HepG2 (cell line): ENCODE measurements at places on chromosomes 1 and 21. TPM values are rescaled to one million over a fixed set of nuclear protein-coding genes. Genes with fewer than 3 reads are reported as not detected.

OR2AK2 gene
- not detected in 2 replicates for total RNA-seq

GNG4 gene
- 27.1 and 37.9 TPM in 2 replicates for total RNA-seq

GRCh38 chr21:38188037-38188436, 68.8 kb upstream of the KCNJ15 start:
- no peak overlapping the region for H3K27ac ChIP-seq
- H3K4me1 ChIP-seq: no peaks in the 10 kb centered on the region
- no peaks in the 10 kb centered on the region for H3K36me3 ChIP-seq
- H3K27me3 ChIP-seq: no peaks in the 10 kb centered on the region
- DNase-seq: no peak

DNA sequence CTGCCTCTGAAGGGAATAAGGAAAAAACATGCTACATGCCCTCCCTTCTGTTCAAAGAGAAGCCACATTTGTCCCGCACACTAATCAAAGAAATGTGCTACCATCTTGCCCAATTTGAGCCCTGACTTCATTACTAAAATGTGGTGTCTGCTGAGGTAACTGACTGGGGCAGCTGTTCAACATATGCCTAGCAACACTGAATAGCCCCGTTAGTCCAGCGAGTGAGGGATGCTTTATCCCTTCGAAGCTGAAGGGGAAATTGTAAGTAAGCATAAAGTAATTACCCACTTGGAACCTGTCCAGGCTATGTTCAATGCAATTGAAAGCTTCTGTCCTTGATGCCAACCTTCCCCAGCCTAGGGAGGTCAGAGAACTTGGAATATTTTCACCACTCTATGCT, 310.6 kb downstream of the SEC16B start:
- H3K4me1 ChIP-seq: no peaks in the 10 kb centered on the region
- no peak overlapping the region for H3K27ac ChIP-seq
- H3K27me3 ChIP-seq: no peaks in the 10 kb centered on the region

DNA sequence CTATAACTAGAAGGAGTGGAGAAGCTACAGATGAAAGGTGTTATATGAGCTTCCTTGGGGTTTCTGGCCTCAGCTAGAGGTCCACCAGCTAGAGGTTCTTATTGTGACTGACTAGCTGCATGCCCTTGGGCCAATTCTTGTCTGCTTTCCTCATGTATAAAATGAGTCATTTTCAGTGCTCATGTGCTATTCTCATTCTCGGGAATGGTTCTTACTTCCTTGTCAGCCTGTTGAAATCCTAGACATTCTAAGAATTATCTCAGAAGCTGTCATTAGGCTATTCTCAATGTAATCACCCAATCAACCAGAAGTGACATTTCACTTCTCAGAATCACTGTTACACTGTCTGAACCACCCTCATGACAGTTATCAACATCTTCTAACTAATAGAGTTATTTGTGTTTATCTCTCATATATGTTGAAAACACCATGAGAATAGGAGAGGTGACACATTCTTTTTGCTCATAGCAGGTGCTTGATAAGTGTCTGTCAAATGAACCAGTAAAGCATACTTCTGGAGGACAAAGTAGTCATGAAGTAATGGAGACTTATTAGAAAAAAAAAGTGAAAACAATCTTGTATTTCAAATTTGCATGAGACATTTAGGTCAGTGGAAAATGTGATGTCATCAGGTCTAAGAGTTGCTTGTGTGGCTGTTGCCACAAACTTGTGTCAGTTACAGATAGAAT, 122.8 kb upstream of the IVNS1ABP start:
- no peaks in the 10 kb centered on the region for H3K36me3 ChIP-seq
- no peak overlapping the region for H3K27ac ChIP-seq
- no peak overlapping the region for H3K4me3 ChIP-seq
- H3K4me1 ChIP-seq: no peaks in the 10 kb centered on the region
- no peak for DNase-seq
- no peaks in the 10 kb centered on the region for H3K27me3 ChIP-seq

DNA sequence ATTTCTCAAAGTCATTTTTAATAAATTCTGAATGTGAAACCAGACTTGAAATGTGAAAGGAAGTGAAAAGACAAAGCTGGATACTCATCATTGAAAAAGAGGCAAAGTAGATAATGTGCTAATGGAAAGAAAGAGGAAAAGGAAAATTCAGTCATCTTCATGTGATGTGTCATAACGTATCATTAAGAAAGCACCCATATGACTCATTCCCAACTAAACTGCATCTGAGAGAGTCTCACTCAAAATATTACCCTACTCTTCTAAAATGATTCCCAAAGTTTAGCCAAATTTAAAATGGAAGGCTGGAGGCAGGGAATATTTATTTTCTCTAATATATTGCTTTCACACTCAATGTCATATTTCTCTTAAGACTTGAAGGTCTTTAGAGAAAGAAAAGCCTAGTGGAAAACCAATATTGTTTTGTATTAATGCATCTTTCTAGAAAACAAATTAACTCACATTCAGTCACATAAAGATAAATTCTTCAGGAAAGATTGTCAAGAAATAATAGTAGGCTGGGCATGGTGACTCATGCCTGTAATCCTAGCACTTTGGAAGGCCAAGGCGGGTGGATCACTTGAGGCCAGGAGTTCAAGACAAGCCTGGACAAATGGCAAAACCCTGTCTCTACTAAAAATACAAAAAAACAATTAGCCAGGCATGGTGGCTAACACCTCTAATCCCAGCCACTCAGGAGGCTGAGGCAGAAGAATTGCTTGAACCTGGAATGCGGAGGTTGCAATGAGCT, 129.9 kb downstream of the SLC30A10 start:
- no peak overlapping the region for H3K27ac ChIP-seq
- no peaks in the 10 kb centered on the region for H3K36me3 ChIP-seq
- no peaks in the 10 kb centered on the region for H3K4me1 ChIP-seq

DNA sequence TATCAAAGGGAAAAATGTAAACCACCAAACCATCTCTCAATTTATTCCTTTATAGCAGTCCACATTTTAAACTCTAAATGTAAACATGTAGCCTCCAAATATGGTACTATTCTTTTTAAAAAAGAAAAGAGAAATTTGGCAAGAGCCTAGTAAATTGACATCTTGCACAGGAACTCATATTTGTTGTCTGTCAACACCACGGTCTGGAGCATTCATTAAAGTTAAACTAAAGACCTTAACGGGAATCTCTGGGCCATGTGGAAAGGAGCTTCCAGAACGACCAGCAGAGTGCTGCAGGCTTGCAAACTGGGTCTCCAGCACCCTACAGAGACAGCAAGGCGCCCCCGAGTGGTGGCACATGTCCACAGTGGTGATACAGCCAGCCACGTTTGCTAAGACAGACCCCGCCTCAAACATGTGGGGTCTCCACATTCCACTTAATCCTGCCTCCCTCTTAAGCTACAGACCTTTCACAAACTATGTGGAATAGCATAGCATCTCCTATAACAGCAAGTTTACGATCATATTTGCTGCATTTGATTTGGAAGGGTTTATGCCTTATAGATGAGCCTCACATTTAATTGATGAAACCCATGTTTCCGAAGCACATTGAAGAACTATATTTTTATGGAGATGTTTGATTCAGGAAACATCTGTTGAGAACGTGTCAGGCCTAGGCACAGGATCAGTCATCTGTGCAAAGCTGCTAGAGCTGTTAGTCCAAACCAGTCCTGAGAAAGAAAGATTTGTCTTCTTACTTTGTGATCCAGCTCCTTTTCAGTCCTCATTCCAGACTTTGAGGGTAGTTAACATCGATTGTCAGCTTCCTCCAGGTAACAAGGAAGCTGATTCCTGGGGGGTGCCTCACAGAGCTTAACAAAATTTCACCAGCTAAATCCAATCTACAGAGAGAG, 96.4 kb upstream of the BACE2 start:
- no peaks in the 10 kb centered on the region for H3K4me1 ChIP-seq
- no peak overlapping the region for H3K4me3 ChIP-seq
- H3K27ac ChIP-seq: no peak overlapping the region
- no peak for DNase-seq
- no peaks in the 10 kb centered on the region for H3K36me3 ChIP-seq
- H3K27me3 ChIP-seq: peaks cover 9% of the 10 kb centered on the region; the same call in 2 of the 3 replicates
